Common myeloid progenitor, CD34-positive (primary cell): ENCODE measurements at places on chromosomes 12 and 14.

GRCh38 chr14:34369648-34370030 lies 92.4 kb downstream of the SPTSSA start:
- no peak for DNase-seq

DNA sequence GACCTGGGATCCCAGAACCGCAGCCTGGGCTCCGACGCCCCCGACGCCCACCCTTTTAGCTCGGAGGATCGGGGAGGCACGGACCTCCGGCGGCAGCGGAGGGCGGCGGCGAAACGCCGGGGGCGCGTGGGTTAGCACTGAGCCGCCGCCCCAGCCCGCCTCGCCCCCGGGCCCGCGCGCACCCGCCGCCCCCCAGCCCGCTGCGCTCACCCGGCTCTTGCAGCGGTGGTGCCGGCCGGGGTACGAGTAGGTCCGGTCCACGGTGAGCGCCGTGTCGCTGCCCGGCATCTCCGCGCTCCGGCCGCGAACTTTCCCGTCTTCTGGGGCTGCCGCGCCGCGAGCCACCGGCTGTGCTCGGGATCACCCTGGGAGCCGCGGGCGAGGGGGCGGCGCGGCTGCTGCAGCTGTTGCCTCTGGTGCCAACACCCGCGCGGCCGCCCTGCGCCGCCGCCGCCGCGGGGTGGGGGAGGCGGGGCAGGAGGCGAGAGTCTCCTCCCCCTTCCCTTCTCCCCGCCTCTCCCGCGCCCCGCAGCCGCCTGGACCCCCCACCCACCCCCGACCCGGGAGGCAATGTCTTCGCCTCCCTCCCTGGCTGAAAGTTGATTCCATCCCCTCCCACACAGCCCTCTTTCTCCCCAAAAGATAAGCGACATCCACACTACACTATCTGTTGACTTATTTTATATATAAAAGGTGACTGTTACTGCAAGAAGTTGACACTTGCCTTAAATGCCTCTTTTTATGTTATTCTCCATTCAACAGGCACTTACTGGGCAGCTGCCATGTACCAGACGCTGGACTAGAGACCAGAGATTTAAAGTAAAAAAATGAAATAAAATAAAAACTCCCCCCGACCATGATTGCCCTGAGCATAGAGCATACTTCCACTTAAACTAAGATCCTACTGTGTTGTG lies at the start of gene TMCC3:
Gene TMCC3 (minus strand): TSS at position 415 of the 914 bp plus-strand sequence. CDS start 127 bp downstream, at position 288.
- peak; percentile 51 for DNase-seq

- no peak for DNase-seq
Observed at GRCh38 chr12:101552277-101552676, 42.5 kb upstream of the MYBPC1 start.

DNA sequence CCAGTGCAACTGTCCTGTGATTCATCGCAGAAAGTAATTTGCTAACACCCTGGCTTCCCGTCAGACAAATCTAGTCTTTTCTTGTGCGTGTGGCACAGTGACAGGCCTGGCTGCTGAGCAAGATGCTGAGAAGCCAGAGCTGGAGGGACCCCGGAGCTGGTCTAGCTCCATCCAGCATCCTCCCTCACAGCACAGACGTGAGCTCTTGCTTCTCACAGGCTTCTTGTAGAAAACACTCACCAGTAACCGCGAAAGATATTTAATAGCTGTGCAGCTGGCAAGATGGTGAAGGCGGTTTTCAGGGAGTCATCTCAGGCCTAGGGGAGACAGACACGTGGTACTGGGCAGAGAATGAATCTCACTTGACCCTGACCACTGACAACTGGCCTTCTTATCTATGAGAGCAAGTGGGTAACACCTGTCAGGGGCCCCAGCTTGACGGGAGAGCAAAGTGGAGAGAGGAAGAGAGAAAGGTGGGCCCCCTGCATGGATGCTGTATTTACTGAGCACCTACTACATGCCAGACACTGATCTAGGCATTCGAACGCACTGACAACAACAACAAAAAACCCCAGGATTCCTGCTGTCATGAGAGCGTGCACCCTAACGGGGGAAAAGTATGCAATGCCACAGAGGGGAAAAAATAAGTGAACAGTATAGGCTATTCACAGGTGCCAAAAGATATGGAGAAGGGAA lies 63.3 kb downstream of the CCDC88C start:
- no peak for DNase-seq

- DNase-seq, result no peak
Observed at GRCh38 chr12:100518376-100518775, 44.7 kb downstream of the NR1H4 start.
